ENCODE measurements at places on chromosomes 3 and 15.

- H3K4me3 ChIP-seq = no peak overlapping the region
- no peaks in the 10 kb centered on the region for H3K36me3 ChIP-seq
- DNase-seq = no peak
- no peak overlapping the region for H3K27ac ChIP-seq
- no peaks in the 10 kb centered on the region for H3K27me3 ChIP-seq
- H3K4me1 ChIP-seq = no peaks in the 10 kb centered on the region
Observed at GRCh38 chr3:171954690-171955383, 84.5 kb upstream of the FNDC3B start.

DNA sequence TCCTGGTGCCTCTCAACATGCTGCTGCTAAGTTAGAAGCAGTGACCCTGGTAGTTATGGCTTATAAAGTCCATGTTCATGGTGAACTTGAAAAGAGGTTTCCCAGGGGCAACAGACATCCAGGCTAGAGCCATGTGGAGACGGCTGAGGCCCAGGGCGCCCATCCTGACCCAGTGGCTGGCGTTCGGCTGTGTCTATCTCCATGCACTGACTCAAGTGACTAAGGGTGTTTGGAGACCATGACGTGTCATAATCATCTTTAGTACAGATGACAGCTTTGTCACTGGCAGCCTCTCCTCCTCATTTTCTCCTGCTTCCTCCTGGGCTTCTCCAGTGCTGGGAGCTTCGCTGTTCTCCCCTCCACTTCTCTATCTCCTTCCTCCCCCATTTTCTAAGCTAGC is 287.4 kb upstream of the LYSMD4 start:
- H3K4me3 ChIP-seq = no peak overlapping the region
- H3K27me3 ChIP-seq = no peaks in the 10 kb centered on the region

GRCh38 chr15:71708741-71709140 is 101.6 kb upstream of the NR2E3 start:
- H3K27ac ChIP-seq = no peak overlapping the region
- DNase-seq = no peak
- H3K36me3 ChIP-seq = no peaks in the 10 kb centered on the region
- H3K27me3 ChIP-seq = no peaks in the 10 kb centered on the region

DNA sequence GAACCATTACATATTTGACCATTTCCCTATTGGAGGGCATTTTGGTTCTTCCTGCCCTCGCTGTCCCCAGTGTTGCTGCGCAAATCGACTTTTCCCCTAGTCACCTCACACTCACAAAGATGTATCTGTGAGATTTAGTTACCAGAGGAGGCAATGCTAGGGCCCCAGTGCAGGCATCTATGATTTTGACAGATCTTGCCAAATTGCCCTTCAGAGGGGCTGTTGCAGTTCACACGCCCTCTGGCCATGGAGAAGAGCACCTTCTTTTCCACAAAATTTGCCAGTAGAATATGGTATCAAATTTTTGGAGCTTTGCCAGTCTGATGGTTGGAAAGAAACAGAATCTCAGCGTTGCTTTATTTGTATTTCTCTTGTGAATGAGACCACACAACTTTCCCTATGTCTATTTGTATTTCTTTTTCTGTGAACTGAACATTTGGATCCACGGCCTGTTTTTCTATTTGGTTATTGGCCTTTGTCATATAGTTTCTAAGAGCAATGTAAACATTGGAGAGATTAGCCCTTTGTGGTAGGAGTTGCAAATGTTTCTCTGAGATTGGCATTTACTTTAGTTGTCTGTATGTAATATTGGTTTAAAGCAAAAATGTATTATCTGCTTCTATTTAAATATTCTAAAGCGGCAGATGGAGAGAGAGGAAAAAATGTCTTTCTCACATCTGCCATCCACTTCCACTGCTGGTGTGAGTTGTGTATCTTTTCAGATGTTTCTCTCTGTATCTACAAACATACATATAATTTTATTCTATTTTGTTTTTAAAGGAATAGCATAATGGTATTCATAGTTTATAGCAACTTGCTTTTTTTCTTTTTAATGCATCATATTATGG is 66.1 kb downstream of the DNASE1L3 start:
- DNase-seq = no peak
- no peak overlapping the region for H3K4me3 ChIP-seq
- no peaks in the 10 kb centered on the region for H3K4me1 ChIP-seq
- H3K27ac ChIP-seq = no peak overlapping the region
- no peaks in the 10 kb centered on the region for H3K27me3 ChIP-seq

- H3K4me3 ChIP-seq = no peak overlapping the region
- no peaks in the 10 kb centered on the region for H3K27me3 ChIP-seq
- DNase-seq = no peak
- H3K4me1 ChIP-seq = no peaks in the 10 kb centered on the region
- H3K27ac ChIP-seq = no peak overlapping the region
Observed at GRCh38 chr3:122609798-122610559, 32.5 kb downstream of the PARP15 start.

GRCh38 chr15:96948981-96949380 is 618.5 kb downstream of the NR2F2 start:
- H3K36me3 ChIP-seq = no peaks in the 10 kb centered on the region
- no peak overlapping the region for H3K27ac ChIP-seq
- H3K4me3 ChIP-seq = no peak overlapping the region
- no peak for DNase-seq

- H3K4me1 ChIP-seq = no peaks in the 10 kb centered on the region
- no peak overlapping the region for H3K4me3 ChIP-seq
- DNase-seq = no peak
- no peaks in the 10 kb centered on the region for H3K27me3 ChIP-seq
Observed at GRCh38 chr3:170897978-170898377, 10.5 kb downstream of the EIF5A2 start.

GRCh38 chr3:49641921-49642707 is 32.0 kb upstream of the APEH start:
- H3K4me3 ChIP-seq = no peak overlapping the region
- no peak overlapping the region for H3K27ac ChIP-seq
- H3K36me3 ChIP-seq = no peaks in the 10 kb centered on the region

- peaks cover 18% of the 10 kb centered on the region for H3K4me1 ChIP-seq
- peaks cover 2% of the 10 kb centered on the region for H3K36me3 ChIP-seq
- peaks cover 72% of the 10 kb centered on the region for H3K27me3 ChIP-seq
- DNase-seq = no peak
Observed at GRCh38 chr15:76345880-76346668, 9.5 kb downstream of the ISL2 start.

- no peak overlapping the region for H3K4me3 ChIP-seq
- no peaks in the 10 kb centered on the region for H3K36me3 ChIP-seq
- no peak for DNase-seq
- no peaks in the 10 kb centered on the region for H3K27me3 ChIP-seq
- no peaks in the 10 kb centered on the region for H3K4me1 ChIP-seq
- no peak overlapping the region for H3K27ac ChIP-seq
Observed at GRCh38 chr3:151379083-151379734, 5.3 kb downstream of the P2RY12 start.

DNA sequence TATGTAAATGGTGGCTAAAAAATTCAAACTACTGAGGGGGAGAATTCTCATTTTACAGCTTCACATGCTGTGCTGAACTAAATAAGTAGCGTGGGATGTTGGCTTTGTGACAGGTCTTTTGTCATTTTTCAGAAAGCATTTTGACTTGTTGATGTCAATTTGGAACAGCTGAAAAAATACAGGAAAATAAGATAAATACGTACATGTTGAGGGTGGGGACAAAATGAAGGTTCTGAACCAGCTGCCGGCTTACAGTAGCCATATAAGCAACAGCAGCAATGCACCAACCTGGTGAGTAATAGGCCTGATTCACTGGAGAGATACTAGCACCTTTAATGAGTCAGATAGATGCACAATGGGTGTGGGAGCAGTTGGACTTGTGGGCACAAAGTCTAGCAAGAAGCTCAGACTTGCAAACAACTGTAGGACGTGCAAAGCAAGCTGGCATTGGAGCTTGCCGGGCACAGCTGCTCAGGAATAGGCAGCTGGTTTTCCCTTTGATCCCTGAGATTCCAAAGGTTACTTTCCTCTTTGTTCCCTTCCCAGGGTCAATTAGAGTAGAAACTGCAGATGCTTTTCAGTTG is 12.9 kb downstream of the B3GNT5 start:
- no peak overlapping the region for H3K4me3 ChIP-seq
- H3K27me3 ChIP-seq = no peaks in the 10 kb centered on the region
- peak overlapping the region; percentile 71 for H3K27ac ChIP-seq
- peaks cover 53% of the 10 kb centered on the region for H3K4me1 ChIP-seq
- H3K36me3 ChIP-seq = no peaks in the 10 kb centered on the region
- peak; percentile 57 for DNase-seq

DNA sequence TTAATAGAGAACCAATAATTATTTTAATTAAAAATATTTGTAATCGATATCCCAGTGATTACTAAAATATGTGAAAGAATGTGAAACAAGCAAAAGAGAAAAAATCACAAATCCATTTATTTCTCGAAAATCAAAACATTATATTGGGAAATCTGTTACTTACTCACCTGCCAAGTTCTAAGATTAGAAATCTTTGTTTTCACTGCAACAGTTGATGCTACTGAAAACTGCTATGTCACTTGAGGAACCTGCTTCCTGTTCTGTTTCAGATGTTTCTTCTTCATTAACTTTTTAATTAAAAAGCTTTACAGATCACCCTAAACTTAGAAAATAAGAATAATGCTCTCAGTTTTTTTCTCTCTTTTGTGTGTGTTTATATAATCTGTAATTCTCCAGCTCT is 13.7 kb upstream of the DPH6 start:
- H3K27ac ChIP-seq = no peak overlapping the region
- no peak for DNase-seq
- no peaks in the 10 kb centered on the region for H3K27me3 ChIP-seq
- H3K36me3 ChIP-seq = no peaks in the 10 kb centered on the region
- H3K4me3 ChIP-seq = no peak overlapping the region
- no peaks in the 10 kb centered on the region for H3K4me1 ChIP-seq

- H3K27me3 ChIP-seq = no peaks in the 10 kb centered on the region
- H3K36me3 ChIP-seq = no peaks in the 10 kb centered on the region
Observed at GRCh38 chr15:57561041-57561711, 30.5 kb upstream of the MYZAP start.

GRCh38 chr15:57551715-57552677 is 39.7 kb upstream of the MYZAP start:
- no peak for DNase-seq
- peak overlapping the region; percentile 74 for H3K27ac ChIP-seq
- no peak overlapping the region for H3K4me3 ChIP-seq
- no peaks in the 10 kb centered on the region for H3K27me3 ChIP-seq

GRCh38 chr3:76582632-76583378 is 457.1 kb upstream of the ROBO2 start:
- H3K4me1 ChIP-seq = no peaks in the 10 kb centered on the region
- H3K27ac ChIP-seq = no peak overlapping the region
- no peaks in the 10 kb centered on the region for H3K36me3 ChIP-seq
- no peak for DNase-seq
- no peak overlapping the region for H3K4me3 ChIP-seq
- H3K27me3 ChIP-seq = no peaks in the 10 kb centered on the region

GRCh38 chr3:89522155-89522554 is 414.7 kb downstream of the EPHA3 start:
- H3K36me3 ChIP-seq = no peaks in the 10 kb centered on the region
- no peak overlapping the region for H3K4me3 ChIP-seq
- DNase-seq = no peak
- no peaks in the 10 kb centered on the region for H3K27me3 ChIP-seq
- H3K4me1 ChIP-seq = no peaks in the 10 kb centered on the region

DNA sequence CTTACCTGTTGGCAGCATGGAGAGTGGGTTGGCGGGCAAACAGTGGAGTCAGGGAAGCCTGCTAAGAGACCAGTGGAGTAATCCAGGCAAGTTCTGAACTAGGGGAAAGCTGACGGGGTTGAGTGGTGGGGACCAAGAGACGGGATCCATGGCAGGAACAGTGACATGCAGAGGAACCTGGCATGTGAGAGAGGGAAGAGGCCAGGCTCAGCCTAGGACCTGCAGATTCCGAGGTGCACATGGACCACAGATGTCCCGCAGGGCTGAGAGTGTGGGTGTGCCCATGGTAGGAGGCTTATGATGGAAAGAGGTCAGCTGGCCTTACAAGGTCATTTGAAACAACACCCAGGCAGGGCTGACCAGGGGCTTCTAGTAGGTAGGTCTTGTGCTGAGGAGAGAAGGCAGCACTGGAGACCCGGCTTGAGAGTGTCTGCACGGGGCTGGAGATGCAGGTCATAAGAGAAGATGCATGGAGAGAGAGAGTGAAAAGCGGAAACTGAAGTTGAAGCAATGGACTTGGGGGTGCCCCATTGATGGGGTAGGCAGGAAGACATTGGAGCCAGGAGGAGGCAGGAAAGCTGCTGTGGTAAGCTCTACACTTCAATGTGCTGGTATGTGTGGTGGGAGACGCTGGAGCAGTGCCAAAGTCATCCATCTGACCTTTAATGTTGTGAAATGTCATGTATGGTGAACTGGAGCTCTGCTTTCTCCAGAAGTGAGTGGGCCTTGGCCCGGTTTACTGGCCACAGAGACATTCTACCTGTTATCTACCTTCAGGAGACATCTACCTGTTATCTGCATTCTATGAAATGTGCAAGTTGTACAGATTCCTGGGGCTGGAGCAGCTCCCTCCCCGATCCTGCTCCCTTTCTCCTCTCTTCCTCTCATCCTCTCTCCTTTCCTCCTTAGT is 4.6 kb downstream of the SPSB4 start:
- no peak overlapping the region for H3K4me3 ChIP-seq
- H3K27ac ChIP-seq = no peak overlapping the region
- H3K4me1 ChIP-seq = peaks cover 7% of the 10 kb centered on the region
- peaks cover 10% of the 10 kb centered on the region for H3K27me3 ChIP-seq
- no peaks in the 10 kb centered on the region for H3K36me3 ChIP-seq

- H3K27ac ChIP-seq = no peak overlapping the region
- no peaks in the 10 kb centered on the region for H3K36me3 ChIP-seq
- DNase-seq = no peak
- no peaks in the 10 kb centered on the region for H3K4me1 ChIP-seq
Observed at GRCh38 chr3:142602619-142603385, 6.6 kb downstream of the PLS1 start.

GRCh38 chr3:106825962-106826605 is 551.2 kb upstream of the CCDC54 start:
- H3K4me1 ChIP-seq = no peaks in the 10 kb centered on the region
- peak overlapping the region; percentile 10 for H3K27ac ChIP-seq
- no peaks in the 10 kb centered on the region for H3K36me3 ChIP-seq
- no peaks in the 10 kb centered on the region for H3K27me3 ChIP-seq
- no peak for DNase-seq

DNA sequence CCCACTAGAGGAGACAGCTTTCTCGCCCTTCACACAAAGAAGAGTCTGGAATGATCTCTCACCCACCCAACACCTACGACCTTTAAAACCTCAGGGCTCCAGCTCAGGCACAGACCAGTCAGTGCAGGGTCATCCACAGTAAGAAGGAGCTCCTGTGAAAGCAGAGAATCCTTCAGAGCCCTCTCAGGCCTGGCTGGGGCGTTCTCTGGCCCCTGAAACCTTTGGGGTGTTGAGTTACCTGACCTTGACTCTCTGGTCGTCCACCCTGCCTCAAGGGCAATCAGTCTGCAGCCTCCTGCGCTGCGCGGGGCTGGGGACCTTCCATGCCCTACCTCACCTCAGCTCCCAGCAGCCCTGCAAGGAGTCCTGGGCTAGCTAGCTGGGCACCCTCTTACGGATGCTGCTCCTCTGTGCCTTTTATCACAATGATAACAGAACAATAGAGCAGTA is 106.2 kb downstream of the ADCY5 start:
- H3K36me3 ChIP-seq = no peaks in the 10 kb centered on the region
- H3K27me3 ChIP-seq = no peaks in the 10 kb centered on the region
- H3K27ac ChIP-seq = no peak overlapping the region
- no peaks in the 10 kb centered on the region for H3K4me1 ChIP-seq

- peaks cover under 1% of the 10 kb centered on the region for H3K4me1 ChIP-seq
- H3K27me3 ChIP-seq = no peaks in the 10 kb centered on the region
- DNase-seq = no peak
- peak overlapping the region; percentile 65 for H3K27ac ChIP-seq
- H3K36me3 ChIP-seq = no peaks in the 10 kb centered on the region
Observed at GRCh38 chr15:87944050-87944449, 312.5 kb downstream of the NTRK3 start.
